Epithelial cell of esophagus (primary cell): ENCODE measurements at places on chromosomes 7 and 10.

DNA sequence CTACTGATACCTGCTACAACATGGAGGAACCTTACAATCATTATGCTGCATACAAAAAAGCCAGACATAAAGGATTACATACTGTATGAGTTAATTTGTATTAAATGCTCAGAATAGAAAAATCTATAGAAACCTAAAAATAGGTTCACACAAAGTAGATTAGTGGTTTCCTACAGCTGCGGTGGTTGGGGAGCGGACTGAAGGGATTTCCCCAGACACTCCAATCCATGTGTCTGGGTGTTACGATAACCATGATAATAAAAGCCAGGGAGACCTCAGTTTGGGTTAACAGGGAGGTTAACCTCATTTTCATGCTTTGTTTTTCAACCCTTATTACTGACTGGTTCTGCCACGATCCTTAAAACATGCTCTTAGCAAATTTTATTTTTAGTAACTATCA, 355.9 kb downstream of the KCNMA1 start:
- DNase-seq: no peak

DNA sequence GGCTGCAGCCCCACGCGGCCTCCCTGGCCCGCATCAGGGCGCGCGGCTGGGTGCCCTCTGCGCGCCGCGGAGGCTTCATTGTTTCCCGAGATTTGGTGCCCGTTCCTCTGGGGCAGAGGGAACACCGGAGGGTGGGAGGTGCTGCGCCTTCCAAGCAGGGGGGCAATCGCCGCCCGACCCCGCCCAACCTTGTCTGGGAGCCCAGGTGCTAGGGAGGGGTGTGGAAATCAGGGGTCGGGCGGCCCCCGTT, 1.0 kb upstream of the NRP1 start:
- DNase-seq: no peak

DNA sequence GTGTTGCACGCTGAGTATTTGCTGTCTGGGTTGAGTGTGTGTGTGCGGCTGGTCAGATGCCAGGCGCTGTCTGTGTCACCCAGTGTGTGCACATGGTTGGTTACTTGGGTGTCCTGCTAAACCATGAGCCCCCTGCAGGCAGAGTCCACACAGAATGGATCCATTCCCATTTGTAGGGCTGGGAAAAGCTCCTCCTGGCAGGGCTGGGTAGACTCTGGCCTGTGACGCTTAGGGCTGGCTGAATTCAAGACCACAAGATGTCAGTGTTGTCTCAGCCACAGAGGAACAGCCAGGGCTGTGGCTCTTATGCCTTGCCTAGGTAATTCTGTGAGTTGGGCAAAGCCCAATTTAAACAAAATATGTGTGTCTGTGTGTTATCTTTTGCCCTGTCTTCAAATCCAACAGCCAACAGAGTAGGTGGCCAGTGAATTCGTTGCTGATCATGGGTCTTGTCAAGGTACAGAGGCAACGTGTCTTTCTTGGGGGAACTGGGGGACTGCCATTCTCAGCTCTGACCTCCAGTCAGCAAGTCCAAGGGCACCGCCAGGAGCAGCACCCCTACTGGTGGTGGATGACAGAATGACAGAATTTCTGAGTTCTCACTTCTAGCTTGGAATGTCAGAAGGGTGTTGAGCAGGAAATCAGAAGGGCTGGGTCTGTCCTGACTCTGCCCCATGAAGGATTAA, 285.1 kb downstream of the CCSER2 start:
- DNase-seq: peak; percentile 86

DNA sequence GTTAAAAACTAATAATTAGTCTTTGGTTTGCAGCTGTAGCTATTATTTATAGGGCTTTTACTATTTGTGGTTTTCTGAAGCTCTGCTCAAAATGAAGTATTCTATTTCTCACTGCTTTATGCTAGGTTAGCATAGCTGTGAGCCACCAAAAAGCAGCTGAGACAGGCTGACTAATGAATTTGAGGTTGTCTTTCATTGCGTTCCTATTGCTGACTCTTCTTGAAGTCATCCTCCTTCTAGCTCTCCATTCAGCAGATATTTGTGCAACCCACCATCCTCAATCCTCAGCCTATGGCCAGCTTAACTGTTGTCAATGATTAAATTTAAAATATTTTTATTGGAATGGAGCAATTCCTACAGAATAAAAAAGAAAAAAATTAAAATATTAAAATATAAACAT, 2.1 kb upstream of the RALA start:
- DNase-seq: peak; percentile 86

- DNase-seq: no peak
These were observed 198.7 kb downstream of the ADARB2 start for GRCh38 chr10:1538531-1539061.

GRCh38 chr7:105187302-105188169, 173.5 kb downstream of the KMT2E start:
- peak; percentile 83 for DNase-seq

DNA sequence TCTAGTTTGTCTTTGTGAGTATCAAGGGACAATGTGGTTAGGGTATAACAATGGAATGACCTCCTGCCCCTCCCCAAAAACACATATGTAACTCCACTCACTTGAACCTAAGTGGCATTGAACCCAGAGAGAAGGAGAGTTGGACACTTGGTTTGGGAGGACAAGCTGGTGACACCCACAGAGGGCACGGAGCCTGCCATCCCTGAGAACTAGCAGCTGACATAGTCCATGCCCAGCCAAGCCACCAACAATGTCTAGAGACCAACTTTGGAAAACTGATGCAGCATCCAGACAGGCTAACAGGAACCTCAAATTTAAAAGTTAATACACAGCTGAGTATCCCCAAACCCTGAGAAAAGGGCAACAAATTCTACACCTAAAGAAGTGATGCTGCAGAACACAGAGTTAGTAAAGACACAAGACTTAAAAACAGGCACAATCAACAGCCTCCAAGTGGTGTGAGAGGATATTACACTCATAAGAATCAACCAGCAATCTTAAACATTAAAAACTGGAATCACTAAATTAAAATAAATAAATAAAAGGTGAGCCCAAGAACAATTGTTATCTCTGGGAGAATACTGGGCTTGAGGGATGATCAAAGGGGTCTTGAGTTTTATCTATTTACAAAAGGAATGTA, 27.2 kb downstream of the NUDCD3 start:
- DNase-seq: peak; percentile 30

GRCh38 chr10:124357561-124357885, 61.2 kb downstream of the OAT start:
- DNase-seq: peak; percentile 29

DNA sequence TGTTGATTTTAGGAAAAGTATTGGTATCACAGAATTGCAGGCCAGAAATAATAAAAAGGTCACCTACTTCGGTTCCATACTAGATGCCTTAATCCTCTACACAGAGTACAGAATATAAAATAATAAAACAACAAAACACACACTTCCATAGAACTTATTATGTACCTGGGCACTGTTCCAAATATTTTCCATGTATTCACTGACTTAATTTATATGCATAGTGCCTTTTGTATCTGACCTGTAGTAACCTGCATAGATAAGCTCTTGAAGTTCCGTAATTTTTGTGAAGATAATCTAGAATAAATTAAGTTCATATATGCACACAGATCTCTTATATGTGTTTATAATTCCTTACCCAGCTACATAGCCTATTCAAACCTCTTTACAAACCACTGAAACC, 78.3 kb downstream of the RAPGEF5 start:
- no peak for DNase-seq

GRCh38 chr7:133364959-133365690, 112.2 kb downstream of the EXOC4 start:
- peak; percentile 22 for DNase-seq

- peak; percentile 57 for DNase-seq
These were observed 23.9 kb upstream of the CALD1 start for GRCh38 chr7:134755422-134756022.

- no peak for DNase-seq
These were observed 461.1 kb upstream of the NRP1 start for GRCh38 chr10:33795529-33795928.

DNA sequence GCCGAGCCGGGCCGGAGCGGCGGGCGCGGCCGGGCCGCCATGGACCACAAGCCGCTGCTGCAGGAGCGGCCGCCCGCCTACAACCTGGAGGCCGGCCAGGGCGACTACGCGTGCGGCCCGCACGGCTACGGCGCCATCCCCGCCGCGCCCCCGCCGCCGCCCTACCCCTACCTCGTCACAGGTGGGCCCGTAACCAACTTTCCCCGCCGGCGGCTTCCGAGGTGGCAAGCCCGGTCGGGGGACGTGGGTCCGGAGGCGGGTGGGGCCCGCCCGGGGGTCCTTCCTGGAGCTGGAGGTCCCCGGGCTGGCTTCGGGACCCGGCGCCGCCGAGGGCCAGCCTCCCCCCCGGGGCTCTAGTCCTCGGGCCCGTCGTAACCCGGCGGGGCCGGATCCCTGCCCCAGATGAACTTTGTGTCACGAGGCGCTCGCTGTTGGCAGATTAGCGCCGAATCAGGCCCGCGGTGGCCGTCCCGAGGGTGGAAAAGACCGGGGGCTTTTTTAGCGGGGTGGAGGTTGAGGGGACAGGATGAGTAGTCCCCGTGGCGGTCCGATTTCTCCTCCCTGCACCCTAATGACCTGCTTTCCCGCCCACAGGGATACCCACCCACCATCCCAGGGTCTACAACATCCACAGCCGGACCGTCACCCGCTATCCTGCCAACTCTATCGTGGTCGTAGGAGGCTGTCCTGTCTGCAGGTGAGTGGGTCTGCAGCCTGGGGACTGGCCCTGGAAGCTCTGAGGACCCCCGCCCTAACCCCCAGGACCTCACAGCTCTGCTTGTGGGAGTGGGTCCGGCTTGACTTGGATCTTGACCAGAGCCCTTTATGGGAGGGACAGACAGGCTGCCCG, 496 bp downstream of the BRI3 start:
- DNase-seq: no peak

GRCh38 chr10:88793712-88794299, 8.7 kb upstream of the LIPM start:
- peak; percentile 14 for DNase-seq

DNA sequence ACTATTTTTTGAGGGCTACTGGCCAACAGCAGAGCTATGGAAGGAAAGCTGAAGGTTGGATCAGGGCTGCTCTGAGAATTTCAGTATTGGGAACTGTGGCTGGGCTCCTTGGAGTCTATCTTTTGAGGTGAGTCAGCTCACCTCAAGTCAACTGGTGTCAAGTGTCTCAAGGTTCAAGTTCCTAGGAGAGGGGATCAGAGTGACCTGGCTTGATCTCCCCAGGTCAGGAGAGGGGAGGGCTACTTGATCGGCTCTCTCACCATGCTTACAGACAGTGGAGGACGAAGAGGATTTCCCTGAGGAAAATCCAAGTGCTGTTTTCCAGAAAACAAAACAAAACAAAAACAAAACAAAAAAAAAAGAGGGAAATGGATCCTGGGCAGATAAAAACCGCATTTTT, 132.8 kb downstream of the CACNB2 start:
- no peak for DNase-seq

DNA sequence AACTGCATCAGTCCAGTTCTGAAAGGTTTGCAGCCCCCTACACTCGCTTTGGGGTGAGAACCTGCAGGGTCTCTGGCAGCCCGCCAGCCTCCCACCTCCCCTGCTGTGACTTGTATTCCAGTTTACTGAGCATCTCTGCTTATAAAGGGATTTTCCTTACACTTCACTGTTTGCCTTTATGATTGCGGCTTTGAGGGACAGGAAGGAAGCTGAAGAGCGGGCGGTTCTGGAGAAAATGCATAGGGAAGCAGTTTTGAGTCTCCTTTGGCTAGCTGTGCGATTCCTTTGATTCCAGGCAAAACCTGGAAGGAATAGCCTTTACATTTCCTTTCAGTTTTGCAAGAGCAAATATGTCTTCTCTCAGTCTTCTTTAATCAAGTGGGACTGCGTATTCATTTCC, 65.0 kb upstream of the TRIM8 start:
- no peak for DNase-seq

- no peak for DNase-seq
These were observed 183.6 kb downstream of the NRP1 start for GRCh38 chr10:33150889-33151288.

- DNase-seq: peak; percentile 70
These were observed at the start of gene ADAP1 for GRCh38 chr7:954330-955238. Gene ADAP1 (minus strand): TSS chr7:954680. CDS start chr7:954477, 203 bp downstream.

DNA sequence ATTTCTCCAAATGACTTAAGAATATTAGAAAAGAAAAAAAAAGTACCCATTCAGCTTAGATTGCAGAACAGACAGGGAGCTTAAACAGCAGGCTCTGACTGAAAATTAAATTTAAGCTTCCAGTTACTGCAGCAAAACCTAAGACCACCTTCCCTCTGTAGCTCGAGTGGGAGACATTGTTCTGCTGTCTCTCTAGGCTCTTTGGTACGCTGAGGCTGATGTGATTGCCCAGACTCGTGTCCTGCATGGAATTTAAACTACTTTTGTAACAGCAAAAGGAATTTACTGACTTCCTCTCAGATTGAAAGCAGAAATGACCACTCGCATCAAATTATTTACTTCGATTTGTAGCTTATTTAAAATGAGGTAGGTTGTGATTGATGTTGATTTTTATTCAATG, 124.6 kb downstream of the LRRTM3 start:
- DNase-seq: no peak

DNA sequence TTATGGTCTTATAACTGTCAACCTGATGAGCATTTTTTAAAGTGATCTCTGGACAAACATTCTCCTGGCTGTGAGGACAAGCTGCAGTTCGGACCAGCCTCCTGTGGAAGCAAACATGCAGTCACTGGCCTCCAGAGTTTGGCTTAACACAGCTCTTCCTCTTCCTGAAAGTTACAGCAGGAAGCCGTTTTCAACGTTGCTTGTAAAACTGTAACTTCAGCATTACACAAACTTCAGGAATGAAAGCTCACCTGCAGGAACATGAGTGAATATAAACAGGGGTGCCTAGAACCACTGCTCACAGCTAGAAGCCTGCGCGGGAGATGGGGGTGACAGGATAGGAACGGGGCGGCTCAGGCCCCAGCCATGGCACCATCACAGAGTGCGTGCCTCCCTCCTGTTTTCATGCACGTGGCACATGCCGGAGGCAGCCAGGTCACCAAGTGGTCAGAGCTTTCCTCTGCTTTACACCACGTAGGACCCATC, 292.9 kb upstream of the PITRM1 start:
- peak; percentile 78 for DNase-seq

DNA sequence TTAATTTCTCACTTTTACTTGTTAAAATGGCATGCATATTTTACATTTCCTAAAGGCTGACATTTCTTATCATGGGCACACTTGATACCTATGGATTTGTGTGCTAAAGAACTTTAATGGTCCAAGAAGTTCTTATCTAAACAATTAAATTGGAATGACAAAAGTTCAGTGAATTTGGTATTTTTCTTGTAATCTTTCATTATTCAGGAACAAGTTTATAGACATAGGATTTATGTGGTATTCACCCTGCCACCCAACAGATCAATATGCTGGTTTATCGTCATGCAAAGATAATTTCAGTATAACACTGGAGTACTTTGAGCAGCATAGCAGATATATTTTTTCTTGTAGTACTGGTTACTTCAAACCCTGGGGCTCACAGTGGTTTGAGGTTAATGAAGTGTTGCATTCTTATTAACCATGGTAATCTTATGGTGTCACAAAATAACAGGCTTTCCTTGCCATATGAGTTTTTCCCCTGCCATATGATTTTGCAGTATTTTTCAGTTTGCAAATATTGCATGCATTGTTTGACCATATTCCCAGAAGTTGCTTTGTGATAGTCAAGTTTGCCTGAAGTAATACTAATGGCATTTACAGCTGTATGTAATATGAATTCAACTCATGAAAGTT, 148.8 kb downstream of the PPP1R9A start:
- DNase-seq: no peak

GRCh38 chr10:80694930-80695329, 157.2 kb downstream of the SH2D4B start:
- DNase-seq: no peak
